Activated CD4-positive, alpha-beta T cell treated with anti-CD3 and anti-CD28 coated beads, Interleukin-2, amount 50 U/mL, for 24 hours (primary cell): ENCODE measurements at places on chromosomes 4 and X.

GRCh38 chr4:47155919-47156318, 124.6 kb downstream of the GABRB1 start:
- no peak for DNase-seq

DNA sequence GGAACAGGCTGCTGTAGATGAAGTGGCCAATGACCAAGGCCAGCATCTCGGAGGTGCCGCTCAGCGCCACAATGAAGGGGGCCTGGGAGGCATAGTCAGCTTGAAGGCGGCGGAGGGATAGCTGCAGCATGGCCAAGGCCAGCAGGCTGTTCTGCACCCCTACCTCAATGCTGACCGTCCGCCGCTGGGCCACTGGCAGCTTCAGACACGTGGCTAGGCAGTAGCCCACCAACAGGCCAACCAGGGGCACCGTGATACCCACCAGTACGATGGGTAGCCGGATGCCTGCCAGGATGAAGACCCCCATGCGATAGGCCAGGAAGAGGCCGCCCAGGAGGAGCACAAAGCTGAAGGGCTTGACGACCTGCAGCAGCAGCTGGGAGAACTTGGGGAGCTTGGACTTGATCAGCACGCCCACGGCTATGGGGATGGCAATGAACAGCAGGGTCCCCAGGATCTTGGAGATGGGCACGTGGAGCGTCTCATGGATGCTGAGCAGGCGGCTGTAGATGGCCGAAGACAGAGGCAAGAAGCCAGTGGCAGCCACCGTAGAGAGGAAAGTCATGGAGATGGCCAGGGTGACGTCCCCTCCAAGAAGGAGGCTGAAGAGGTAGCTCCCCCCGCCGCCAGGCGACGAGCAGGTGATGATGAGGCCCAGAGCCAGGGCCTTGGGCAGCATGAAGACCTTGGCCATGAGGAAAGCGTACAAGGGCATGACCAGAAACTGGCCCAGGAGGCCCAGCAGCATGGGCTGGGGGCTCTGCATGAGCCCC, 1.3 kb upstream of the UBL4A start:
- DNase-seq: no peak

DNA sequence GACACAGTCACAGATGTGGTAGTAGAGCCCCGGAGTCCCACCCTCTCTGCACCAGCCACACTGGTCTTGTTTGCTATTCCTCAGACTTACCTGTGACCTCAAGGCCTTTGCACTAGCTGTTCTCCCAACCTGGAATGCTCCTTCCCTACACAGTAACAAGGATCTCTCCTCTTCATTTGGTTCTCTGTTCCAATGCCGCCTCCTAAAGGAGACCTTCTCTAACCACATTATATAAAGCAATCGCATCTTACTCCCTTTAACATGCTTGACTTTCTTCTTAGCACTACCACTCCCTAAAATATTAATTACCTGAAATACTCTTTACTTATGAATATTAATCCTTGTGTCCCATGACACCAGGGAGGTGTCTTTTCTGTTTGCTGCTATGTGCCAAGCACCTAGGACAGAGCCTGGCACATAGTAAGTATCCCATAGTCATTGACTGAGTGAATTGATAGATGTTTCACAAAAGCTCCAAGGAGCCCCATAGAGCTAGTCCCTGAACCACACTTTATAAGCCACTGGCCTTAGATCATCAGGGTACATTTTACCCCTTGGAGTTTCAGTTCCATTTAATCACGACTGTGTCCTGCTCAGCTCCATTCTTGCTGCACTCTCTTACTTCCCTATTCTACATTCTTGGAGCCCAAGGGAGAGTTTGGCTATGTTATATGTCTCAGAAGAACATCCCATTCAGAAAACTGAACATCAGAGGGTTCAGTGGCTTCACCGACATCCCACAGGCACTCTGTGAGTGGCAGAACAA, 312.7 kb downstream of the RAB28 start:
- DNase-seq: no peak

- DNase-seq: no peak
These were observed 714.9 kb downstream of the GRXCR1 start for GRCh38 chr4:43607400-43607799.
